Mesothelial cell of epicardium (in vitro differentiated cells): ENCODE measurements at places on chromosomes 6 and 20.

GRCh38 chr6:122778985-122779661, 393 bp upstream of the FABP7 start:
- DNase-seq = no peak

- DNase-seq = no peak
Observed at GRCh38 chr6:72748759-72749158, 126.9 kb downstream of the KCNQ5 start.

DNA sequence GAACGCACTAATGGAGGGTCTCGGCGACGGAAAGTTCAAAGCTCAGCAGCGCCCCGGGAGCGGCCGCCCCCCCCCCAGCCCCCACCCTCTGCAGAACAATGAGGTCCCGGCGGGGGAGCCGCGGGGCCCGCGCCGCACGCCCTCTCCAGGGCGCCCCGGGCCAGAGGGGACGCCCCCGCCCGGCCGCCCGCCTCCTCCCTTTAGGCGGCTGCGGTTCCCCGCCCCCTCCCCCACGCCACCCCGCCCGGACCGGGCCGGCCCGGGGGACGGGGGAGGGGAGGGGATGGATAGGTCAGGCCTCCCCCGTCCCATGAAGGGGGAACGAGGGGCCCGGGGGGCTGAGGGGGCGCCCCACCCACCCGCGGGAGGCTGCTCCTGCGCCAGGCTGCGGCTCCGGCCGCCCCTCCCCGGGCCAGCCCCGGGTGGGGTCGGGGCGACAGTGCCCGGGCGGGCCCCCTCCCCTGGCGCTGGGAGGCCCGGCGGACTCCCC, 1.5 kb downstream of the NOL4L start:
- no peak for DNase-seq

DNA sequence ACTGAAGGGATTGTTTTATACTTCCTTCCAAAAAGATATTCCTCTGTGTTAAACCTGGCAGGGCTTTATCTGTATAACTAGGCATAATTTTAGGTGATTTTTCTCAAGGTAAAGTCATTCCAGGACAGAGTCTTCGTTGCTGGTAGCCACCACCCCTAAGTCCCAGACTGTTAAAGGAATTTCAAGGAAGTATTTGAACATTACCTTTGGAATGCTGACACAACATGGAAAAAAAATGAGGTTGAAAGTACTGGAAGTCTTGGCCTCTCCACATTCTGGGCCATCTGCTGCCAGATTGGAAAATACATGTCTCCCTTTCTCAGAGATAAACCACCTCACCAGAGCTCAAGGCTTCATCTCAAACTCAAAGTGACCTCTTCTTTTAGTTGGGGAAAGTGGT, 27.0 kb upstream of the ETV7 start:
- DNase-seq = no peak

DNA sequence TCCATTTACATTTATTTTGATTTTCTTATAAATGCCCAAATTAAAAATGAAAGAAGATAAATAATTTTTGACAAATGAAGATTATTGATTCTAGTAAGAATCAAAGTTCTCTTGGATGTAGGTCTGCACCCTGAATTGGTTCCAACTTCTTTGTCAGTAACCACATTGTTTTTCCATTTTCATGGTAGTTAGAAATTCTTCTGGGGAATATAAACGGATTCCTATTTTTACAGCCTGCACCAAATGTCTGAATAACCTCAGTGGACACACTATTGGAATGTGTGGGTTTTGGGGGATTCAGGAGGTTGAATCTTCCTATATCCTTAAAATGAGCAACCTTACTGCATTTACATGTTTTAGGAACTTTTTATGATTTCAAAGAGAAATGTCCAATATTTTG, 1085.3 kb upstream of the MAP3K7 start:
- no peak for DNase-seq

- DNase-seq = no peak
Observed at GRCh38 chr6:166032366-166033200, 135.1 kb downstream of the TBXT start.

GRCh38 chr6:33633462-33634158, 12.5 kb downstream of the ITPR3 start:
- DNase-seq = no peak

GRCh38 chr6:21321076-21321475, 272.5 kb upstream of the SOX4 start:
- no peak for DNase-seq

GRCh38 chr6:128672023-128672422, 151.6 kb upstream of the PTPRK start:
- DNase-seq = no peak

DNA sequence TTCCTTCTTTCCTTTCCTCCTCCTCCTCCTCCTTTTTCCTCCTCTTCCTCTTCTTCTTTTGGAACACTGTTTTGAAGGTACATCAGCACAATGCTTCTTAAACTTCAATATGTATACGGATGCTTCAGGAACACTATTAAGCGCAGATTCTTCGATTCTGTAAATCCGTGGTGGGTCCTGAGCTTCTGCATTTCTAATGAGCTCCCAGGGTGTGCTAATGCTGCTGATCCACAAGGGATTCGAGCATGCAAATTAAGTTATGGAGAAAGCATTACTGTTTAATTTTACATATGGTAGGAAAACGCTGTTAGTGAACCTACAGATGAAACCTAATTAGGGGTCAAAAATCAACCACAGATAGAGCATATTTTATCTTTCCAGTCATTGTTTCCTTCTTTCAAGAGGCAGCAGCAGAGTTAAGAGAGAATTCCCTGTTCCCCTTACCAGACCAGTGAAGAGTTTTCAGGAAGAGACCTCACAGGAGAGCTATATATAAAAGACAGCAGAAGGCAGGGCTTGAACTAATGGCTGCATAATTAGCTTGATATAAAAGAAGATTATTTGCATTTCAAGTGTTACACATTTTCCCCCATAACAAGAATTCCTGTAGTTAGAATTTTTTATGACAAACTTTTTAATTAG, 47.2 kb downstream of the KIF13A start:
- DNase-seq = no peak
